NCI-H2029 treated with DMSO at 0.1 percent for 48 hours (cell line): ENCODE measurements at places on chromosomes 4 and X.

GRCh38 chr4:158996669-158997074, 106.2 kb upstream of the RAPGEF2 start:
- peak; percentile 56 for DNase-seq

DNA sequence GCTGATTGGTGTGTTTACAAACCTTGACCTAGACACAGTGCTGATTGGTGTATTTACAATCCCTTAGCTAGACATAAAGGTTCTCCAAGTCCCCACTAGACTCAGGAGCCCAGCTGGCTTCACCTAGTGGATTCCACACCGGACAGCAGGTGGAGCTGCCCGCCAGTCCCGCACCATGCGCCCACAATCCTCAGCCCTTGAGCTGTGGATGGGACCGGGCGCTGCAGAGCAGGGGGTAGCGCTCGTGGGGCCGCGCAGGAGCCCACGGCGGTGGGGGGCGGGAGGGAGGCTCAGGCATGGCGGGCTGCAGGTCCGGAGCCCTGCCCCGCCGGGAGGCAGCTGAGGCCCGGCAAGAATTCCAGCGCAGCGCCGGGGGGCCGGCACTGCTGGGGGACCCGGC, 30.7 kb downstream of the MEPE start:
- no peak for DNase-seq

GRCh38 chr4:74920704-74921103, 12.2 kb upstream of the PARM1 start:
- DNase-seq = no peak

DNA sequence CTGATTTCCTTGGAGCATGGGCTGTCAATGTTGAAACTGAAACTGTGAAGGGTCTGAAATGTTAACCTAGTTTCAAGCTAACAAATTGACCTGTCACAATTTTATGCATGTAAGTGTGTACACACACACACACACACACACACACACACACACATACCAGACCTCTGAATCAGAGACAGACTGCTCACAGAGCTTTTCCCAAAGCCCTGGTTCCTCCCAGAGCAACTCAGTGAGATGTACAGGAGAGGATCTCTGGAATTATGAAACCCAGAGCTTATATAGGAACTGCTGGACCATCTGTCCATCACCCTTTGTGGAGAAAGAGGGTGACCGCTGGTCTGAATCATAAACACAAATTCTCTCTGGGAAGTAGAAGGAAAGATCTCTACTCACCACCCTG, 228.1 kb upstream of the PRPS2 start:
- no peak for DNase-seq

- DNase-seq = no peak
Observed at GRCh38 chr4:108360754-108361445, 192.2 kb upstream of the LEF1 start.

GRCh38 chr4:71974681-71975080, 57.1 kb upstream of the NPFFR2 start:
- DNase-seq = no peak

- no peak for DNase-seq
Observed at GRCh38 chrX:115372152-115372551, 82.6 kb downstream of the LUZP4 start.

GRCh38 chr4:25814301-25815136, 48.3 kb downstream of the SEL1L3 start:
- DNase-seq = no peak

GRCh38 chrX:154654925-154655324, 1.5 kb upstream of the CTAG2 start:
- DNase-seq = no peak
